ENCODE measurements at places on chromosomes 16 and 17.

- DNase-seq, result no peak
These were observed 359.3 kb downstream of the CA10 start for GRCh38 chr17:51799240-51799639.

DNA sequence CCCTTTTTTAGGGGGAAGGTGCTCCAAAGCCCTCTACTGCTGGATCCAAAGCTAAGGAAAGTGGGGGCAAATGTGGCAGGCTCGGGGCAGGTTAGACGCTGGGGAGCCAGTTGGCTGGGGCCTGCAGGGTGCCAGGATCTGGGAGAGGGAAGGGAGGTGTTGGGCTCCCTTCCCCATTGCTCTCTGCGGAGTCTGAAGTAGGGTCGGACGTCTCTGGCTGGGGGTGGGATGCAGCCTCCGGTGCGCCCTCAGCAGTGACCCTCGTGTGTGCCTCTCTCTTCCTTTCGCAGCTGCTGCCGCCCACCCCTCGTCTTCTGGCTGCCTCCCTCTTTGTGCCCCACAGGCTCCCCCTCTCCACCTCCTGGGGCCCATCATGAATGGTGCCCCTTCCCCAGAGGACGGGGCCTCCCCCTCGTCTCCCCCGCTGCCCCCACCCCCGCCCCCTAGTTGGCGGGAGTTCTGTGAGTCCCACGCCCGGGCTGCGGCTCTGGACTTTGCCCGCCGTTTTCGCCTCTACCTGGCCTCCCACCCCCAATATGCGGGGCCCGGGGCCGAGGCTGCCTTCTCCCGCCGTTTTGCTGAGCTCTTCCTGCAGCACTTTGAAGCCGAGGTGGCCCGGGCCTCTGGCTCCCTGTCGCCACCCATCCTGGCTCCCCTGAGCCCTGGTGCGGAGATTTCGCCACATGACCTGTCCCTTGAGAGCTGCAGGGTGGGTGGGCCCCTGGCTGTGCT lies 2.2 kb downstream of the SH2B1 start:
- no peak for DNase-seq

DNA sequence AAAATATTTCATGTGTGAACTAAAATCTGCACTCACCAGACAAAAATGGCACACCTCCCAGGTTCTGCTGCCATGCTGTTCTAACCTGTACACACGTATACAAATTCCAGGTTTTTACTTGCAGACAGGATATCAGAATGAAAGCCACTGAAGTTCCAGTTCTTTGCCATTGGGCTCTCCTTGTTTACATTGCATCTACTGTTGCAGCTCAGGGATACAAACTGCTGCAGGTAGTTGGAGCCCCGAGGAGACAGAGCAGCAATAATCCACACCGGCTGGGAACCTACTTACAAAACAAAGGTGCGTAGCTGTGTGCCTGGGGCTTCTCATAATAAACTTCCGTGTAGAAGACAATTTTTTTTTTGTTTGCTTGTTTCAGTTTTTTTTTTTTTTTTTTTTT lies 59.6 kb downstream of the HAPSTR1 start:
- DNase-seq, result no peak

DNA sequence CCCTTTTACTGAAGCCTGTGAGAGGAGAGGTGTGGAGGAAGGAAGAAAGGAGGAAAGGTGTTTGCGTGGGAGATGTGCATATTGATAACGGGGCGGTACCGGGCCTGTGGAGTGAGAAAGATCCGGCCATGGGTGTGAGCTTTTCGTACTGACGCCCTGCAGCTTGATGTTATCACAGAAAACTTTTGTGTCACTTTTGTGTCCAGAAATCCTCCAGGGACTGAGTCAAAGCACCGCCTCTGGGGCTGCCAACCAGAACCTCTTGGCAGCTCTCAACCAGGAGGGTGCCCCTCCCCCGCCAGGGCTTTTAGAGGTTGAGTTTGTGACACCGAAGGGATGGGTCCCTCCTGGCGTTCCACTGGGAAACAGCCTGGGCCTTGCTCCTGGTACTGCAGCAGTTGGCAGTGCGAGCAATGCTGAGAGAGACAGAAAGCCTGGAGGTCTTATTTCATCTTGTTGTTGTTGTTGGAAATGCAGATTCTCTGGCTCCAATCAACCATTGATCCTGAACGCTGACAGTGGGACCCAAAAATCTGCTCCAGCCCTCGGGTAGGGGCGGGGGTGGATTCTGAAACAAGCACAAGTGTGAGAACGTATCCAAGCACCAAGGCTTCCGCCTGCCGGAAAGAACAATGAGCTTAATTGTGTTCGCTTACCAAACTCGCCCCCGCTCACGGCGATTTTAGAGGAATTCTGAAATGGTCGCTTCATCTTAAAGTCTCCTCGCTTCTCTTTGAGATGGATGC lies 65.0 kb downstream of the CRISPLD2 start:
- no peak for DNase-seq

DNA sequence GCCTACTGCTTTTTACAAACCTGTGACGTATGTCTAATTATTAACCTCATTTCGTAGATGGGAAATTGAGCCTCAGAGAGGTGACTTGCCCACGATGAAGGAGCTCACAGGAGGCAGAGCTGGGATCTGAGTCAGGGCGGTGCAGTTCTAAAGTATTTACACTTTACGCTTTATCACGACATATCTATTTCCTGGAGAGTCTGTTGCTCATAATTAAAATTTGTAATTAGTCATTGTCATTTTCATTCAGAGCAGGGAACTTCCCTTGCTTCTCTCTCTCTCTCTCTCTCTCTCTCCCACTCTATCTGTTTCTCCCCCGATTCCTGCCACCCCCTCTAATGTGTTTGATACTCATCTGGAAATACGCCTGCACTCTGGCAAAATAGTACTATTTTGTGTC lies 5.9 kb downstream of the SLC5A11 start:
- no peak for DNase-seq

DNA sequence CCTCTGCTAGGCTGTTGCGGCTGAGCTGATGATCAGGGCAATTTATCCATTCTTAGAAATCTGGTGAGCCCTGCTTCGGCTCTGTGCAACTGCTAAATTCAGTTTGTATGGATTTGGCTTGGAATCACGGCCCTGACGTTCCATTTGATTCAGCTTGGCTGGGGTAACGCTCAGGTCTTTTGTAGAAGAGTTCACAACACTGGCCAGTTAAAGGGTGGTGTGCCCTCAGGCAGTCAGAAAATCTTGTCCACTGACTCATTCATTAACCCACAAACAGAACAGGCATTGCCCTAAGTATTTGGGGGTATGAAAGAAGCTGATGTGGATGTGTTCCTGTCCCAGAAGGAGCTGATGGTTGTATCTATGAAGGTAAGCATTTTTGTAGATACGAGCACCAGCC lies 53.9 kb downstream of the GNAO1 start:
- DNase-seq, result no peak

- no peak for DNase-seq
These were observed 4.7 kb downstream of the CORO1A start for GRCh38 chr16:30187971-30188561.

DNA sequence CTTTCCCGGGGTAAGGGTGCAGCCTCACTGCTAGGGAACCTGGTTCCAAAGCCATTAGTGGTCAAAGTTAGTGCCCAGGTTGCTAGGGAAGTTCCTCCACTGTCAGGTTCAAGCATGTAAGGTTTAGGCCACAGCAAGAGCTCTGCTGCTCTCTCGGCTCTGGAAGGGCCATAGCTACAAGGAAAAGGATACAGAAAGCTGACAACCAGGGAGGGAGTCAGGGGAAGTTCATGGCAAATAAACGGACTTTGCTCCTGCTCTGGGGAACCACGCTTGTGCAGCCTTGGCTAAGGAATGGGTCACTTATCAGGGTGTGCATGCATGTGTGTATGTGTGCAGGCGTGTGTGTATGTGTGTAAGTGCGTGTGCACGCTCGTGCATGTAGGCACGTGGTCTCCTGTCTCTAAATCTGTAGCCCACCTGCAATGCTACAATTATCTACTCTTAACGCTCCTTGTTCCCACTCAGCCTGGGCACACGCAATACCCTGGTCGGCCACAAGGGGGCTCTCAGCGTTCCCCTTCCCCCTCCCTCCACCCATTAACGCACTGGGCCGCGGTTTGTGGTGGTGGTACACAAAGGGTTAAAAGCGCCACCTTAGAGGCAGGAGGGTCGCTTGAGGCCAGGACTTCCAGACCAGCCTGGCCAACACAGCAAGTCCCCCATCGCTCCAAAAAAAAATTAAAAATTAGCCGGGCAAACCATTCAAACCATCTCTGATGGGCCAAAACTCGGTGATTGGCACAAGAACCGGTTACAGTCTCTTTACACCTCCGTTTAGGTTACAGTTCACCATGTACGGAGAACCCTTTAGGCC lies 48.4 kb upstream of the KDM8 start:
- DNase-seq, result peak; percentile 28

- DNase-seq, result no peak
These were observed at the start of gene ZNF750 for GRCh38 chr17:82839617-82840292. Gene ZNF750, minus strand, starts transcription at chr17:82840022. Its CDS starts 7,568 bp downstream, at chr17:82832454.

DNA sequence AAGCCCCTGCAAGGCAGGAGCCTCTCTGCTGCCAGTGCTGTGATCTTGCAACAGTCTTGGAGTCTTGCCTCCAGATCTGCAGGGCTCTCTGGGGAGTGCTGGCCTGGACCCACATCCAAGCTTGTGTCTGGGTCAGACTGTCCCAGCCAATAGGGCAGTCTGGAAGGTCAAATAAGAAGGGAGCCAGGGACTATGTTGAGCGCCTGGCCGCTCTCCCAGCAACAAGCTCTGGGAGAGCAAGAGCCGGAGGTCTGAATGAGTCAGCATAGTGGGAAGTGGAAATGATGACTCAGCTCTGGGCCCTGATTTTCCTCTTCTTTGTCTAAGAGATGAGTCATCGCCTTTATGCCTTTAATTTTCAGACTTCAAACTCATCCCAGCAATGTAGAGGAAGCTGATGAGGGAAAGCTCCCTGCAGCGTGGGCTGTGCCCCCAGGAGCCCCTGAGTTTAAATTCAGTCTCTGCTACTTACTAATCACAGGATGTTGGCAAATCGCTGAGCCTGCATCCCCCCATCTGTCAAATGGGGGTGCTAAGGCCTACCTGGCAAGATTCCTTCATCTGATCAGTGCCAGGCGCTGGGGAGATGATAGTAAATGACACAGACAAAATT lies 43.6 kb upstream of the HAPSTR1 start:
- peak; percentile 8 for DNase-seq

DNA sequence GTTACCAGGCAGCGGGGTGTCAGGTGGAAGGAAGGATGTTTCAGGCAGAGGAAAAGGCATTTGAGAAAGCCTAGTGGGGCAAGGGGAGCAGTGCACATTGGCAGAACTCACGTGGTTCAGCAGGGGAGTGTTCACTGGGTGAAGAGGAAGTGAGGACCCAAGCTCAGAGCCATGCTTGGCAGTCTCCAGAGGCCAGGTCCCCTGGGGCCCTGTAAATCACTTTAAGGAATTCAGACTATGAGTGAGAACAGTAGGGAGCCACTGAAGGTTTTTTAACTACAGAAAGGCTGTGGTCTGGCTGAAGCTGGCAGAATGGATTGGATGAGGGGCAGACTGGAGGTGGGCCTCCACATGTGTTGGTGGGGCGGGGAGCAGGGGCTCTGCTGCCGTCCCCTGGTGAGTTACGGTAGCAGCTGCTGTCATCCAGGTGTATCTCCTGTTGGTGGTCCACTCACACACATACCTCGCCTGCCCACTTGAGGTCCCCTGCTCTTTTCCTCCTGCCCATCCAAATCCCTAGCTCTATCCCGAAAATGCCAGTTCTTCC lies 5.1 kb downstream of the CLEC16A start:
- DNase-seq, result no peak

GRCh38 chr16:1666316-1666715 lies 11.8 kb upstream of the JPT2 start:
- DNase-seq, result no peak

DNA sequence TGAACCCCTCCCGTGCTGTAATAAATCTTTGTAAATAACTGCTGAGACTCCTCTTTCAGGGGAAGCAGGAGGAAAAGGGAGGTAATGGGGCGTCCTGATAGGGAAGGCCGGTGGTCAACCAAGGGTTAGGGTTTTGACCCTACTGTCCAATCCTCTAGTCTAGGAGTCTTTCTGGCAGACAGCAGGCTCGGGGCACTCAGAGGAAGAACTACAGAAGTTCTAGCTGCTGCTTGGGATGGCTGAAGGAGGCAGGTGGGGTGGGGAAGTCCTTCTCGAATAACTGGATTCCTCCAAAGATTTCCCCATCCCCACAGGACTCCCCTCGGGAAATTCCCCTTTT lies 387 bp upstream of the STARD3 start:
- no peak for DNase-seq

GRCh38 chr16:47519996-47520679 lies 59.0 kb downstream of the PHKB start:
- DNase-seq, result no peak

DNA sequence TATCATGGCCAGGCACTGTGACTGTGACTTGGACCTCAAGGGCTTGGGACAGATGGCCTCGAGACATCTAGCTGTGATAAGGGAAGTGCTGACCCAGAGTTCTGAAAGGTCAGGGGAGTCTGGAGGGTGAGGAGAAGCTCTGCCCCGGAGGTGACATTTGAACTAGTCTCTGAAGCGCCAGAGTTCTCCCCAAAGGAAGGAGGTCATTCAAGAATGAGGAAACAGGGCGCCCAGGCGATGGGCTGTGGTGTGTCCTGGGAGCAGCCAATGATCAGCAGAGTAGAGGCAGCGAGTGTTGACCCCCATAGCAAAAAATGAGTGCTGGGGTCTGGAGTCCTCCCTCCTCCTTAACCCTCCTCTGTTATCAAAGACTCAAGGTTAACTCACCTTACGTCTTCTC lies 4.9 kb downstream of the STARD3 start:
- no peak for DNase-seq

DNA sequence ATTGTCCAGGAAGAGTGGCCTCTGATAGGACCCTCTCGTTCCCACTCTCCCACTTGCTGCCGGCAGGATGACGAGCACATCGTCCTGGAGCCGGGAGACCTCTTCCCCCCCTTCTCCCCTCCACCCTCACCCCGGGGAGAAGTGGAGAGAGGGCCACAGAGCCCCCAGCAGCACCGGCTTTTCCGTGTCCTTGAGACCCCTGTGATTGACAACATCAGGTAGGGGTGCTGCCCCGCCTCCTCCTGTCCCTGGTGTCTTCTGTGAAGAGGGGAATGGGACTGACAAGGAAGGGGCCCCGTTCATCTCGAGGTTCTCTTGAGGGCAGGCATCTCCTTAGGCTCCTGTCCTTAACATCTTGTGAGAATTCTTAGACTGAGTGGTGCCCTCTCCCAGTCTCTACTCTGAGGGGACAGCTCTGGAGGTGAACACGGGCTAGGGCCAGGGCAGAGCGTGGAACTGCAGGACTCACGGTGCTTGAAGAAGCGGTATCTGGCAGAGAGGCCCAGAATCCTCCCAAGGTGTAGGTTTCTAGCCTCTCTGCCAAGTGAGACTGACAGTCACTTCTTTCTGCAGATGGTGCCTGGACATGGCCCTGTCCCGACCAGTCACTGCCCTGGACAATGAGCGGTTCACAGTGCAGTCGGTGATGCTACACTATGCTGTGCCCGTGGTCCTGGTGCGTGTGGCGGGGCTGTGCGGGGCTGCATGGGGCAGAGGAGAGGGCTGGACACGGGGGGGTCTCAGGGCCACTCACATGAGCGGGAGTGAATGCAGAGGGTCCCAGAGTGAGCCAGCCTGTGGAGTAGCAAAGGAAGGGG lies 26.4 kb downstream of the CASKIN2 start:
- no peak for DNase-seq

- no peak for DNase-seq
These were observed 4.6 kb upstream of the PLK1 start for GRCh38 chr16:23673971-23674614.

GRCh38 chr17:19372439-19372838 lies 5.9 kb upstream of the MAPK7 start:
- DNase-seq, result no peak

Data from left renal pelvis (tissue), 4 donors.